ENCODE measurements at places on chromosomes 5 and 9.

- no peak for DNase-seq
These were observed 155.7 kb downstream of the GLIS3 start for GRCh38 chr9:4143936-4144717.

DNA sequence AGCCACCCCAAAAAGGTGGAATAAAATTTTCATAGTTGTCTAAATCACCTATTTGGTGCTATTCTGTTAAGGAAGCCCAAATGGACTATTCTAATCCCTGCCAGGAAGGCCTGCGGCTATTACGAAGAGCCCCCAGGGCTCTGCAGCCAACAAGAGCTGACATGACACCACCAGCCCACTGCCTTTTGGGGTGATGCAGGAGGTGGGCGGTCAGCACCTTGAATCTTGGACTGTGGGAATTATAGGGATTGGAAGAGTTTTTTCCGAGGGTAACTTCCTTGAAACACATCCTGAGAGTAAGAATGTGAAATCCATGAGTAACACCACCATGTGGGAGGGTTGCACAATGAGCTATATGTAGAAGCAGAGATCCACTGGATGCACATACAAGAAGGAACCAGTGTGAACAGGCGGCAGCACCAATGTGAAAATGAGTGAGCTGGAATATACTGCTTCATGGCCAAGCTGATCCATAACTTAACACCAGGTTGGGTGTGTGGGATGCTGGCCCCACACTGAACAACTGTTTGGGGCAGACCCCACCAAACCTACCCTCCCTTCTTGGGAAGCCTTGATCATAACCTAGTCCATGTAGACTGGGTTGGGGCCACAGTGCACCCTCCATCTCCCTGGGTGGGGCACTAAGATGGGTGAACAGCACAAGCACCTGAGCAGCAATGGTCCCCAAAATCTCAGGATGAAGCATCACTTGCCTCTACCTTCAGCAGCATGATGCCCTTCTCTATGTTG is 239.0 kb downstream of the FSTL4 start:
- DNase-seq = no peak

DNA sequence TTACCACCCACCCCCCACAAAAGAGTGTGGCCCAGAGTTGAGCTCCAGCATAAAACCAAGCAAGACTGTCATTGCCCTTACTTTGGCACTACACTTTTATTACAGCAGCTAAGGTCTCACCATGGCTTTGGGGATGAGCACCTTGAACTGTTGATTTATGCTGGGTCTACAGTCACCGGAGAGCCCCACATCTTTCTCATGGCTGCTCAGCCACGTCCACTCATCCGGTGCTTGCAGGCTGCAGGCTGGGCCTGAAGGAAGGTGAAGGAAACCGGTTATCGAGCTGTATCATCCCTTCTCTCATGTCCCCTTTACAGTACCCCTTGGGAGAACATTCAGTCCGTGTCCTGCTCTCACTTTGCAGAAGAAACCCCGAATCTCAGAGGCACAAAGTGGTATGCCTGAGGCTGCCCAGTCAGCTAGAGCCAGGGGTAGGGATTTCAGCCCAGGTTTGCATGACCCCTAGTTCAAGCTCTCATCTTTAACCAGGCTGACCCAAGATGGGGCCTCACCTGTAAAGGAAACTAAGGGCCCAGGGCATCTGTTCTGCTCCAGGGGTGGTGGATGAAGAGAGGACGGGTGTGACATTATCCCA is 11.6 kb downstream of the TMOD1 start:
- no peak for DNase-seq

GRCh38 chr5:125085797-125086505 is 339.5 kb upstream of the ZNF608 start:
- no peak for DNase-seq

- no peak for DNase-seq
These were observed 8.4 kb downstream of the IRX2 start for GRCh38 chr5:2742921-2743679.

DNA sequence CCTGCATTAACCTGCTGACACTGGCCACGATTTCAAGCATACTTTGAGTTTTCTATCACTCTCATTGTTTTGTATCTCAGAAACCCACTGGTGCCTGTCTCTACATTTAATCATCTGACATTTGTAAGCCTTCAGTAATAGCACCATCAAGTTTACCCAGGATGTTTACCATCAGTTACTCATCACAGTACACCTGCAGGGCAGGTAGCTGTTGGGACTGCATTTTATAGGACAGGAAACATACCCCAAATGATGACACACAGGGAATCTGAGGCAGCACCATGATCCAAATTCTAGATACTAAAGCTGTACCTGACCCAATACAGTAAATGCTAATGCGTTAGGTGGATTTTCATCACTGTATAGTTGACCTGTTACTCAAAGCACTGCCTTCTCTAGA is 114.2 kb downstream of the FEM1C start:
- DNase-seq = no peak

- DNase-seq = no peak
These were observed 35.6 kb downstream of the TRIO start for GRCh38 chr5:14178671-14179211.

DNA sequence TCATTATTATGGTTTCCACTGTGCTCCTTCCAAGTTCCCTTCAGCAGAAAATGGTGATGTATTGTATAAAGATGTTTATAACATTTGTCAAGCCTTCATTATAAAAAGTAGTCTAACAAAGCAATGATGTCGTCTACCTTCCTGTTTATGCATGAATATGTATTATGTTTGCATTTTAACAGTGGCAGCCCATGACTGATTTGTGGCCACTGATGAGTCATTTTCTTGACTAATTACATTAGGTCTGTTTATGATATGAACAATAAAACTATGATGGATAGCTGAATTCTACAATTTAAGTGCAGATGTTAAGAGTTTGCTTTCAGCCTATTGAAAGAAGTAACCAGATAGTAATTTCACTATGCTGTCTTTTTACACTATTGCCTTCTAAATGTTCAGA is 75.4 kb upstream of the ADAMTS19 start:
- DNase-seq = no peak

GRCh38 chr5:151125421-151125820 is 32.2 kb downstream of the ANXA6 start:
- no peak for DNase-seq

GRCh38 chr5:64680289-64680688 is 10.0 kb upstream of the SHISAL2B start:
- peak; percentile 19 for DNase-seq

- DNase-seq = peak; percentile 87
These were observed at the start of gene CCNO for GRCh38 chr5:55232985-55233928. TSS of gene CCNO (minus strand) at chr5:55233608. CDS start at chr5:55233523, 85 bp downstream.

DNA sequence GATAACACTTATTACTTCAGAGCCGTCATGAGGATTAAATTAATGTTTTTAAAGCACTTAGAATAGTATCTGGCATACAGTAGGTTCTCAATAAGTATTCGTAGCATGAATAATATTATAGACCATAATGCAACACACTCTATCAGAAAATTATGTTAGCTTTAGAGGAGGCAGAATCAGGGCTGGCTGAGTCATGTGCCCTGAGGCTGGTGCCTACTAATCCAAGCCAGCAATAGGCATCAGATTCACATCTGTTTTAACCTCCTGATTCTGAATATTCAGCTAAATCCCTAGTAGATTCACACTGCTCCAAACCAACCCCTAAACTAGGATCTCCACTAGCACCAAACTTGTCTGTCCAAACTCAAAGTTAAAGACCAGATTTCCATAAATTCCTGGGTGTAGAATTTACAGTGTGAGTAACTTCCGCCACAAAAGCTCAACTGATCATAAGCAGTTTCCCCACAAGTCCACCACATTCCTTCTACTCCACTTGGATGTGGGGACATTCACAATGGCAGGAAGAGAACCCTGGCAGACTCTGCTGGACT is 170.0 kb upstream of the DAPK1 start:
- DNase-seq = no peak

DNA sequence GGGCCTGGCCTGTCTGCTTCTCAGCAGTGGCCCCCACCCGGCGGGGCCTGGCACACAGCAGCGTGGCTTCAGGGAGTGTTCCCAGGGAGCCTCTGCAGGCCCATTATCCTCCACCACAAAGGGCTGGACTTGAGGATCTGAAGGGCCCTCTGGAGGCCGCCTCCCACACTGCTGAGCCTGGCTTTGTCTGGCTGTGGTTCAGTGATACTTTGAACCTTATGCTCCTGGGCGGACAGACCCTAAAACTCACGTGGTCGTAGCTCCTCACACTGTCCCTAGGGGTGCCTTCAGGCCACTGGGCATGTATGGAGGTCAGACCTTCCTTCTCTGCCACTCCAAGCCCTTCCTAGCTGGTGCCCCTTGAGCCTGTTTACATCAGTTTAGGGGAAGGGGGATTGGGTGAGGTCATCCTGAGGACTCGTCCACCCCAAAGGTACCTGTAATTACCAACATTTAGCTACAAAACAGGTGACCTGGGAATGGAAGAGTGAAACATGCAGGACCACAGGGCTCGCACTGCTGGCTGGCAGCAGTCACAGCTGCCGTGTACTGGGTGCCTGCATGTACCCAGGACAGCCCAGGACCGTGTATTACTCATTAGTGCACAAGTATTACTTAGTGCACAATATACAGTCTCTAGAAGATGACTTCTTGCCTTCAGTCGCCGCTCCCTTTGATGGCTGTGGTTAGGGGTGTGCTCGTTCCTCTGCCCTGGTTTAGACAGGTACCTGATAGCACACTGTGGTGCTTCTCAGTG is 8.5 kb downstream of the GRHPR start:
- no peak for DNase-seq

DNA sequence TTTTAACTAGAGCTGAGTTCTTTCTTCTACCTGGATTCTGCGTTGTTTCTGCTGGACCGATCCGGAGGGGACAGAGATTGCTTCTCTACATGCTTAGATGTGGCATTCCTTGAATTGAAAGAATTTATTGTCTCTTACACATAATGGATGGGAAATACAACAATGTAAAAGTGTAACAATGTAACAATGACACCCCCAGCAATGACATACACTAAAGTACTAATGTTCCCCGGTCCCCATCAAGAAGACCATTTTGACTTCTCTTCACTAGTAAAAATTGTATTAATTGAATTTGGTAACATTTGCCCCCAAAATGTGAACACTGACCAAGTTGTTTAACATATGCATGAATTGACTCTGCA is 760.2 kb downstream of the TAF11L14 start:
- DNase-seq = no peak

- DNase-seq = no peak
These were observed 80.0 kb downstream of the SEMA4D start for GRCh38 chr9:89417832-89418473.
